Hippocampal formation (tissue), 2 donors: ENCODE measurements at places on chromosomes 5 and 9.

- DNase-seq = no peak
Observed at GRCh38 chr9:89234205-89235067, 55.8 kb upstream of the SHC3 start.

DNA sequence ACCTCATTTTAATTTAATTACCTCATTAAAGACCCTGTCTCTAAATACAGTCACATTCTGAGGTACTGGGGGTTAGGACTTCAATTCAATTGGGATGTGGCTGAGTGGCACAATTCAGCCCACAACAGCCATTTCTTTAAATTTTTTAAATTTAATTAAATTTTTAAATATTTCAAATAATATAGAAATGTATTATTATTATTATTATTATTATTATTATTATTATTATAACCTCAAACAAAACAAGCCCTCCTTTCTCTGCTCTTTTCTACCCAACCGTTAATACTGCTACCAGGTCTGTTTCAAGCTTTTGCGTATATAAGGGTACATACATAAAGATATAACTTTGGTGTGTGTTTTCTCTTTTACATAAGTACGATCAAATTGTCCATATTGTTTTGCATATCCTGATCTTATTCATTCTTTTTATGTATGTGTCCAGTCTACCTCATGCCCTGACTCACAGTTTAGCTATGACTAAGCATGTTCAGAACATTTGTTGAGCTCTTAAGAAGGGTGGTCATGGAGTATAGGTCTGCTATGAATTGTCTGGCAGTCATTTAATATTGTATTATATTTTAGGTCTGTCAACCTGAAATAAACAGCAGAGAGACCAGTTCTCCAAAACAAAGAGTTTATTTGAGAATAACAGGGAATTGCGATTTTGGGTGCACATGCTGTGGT lies 16.1 kb upstream of the RAB14 start:
- no peak for DNase-seq

DNA sequence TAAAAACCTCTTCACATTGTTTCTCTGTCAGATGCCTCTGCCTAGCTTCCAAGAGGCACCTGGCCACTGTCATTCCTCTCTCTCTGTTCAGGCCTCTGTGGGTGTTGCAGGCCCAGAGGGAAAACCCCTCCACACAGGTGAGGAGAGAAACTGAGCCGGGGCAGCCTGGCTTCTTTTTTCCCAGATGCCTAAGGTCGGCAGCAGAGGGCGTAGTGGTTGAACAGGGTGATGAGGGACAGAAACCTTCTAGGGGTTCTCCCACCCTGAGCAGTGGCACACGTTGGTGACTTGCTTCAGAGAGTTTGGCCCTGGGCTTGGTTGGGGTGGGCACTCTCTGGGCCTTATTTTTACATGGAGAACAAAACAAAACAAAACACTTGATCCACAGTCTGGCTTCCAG lies 12.2 kb downstream of the IL9 start:
- no peak for DNase-seq

DNA sequence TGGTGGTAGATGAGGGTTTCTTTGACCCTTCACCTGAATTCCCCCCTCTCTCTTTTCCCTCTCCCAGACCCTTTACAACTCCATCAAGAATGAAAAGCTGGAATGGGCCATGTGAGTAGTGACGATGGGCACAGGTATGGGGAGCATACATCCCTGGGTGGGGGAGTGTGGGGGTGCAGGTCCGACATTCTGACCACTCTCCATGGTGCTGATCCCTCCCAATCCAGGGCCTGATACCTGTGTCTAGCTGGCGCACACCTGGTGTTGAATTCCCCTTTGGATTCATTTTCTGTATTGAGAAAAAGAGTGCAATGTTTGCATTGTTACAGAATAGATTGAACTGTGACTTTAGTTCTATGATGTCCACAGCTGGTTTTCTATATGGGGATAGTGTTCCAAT lies 40.0 kb downstream of the PSD2 start:
- DNase-seq = no peak

- no peak for DNase-seq
Observed at GRCh38 chr9:91483835-91484234, 60.2 kb upstream of the NFIL3 start.

GRCh38 chr5:172413601-172414171 lies 40.6 kb downstream of the SH3PXD2B start:
- no peak for DNase-seq

DNA sequence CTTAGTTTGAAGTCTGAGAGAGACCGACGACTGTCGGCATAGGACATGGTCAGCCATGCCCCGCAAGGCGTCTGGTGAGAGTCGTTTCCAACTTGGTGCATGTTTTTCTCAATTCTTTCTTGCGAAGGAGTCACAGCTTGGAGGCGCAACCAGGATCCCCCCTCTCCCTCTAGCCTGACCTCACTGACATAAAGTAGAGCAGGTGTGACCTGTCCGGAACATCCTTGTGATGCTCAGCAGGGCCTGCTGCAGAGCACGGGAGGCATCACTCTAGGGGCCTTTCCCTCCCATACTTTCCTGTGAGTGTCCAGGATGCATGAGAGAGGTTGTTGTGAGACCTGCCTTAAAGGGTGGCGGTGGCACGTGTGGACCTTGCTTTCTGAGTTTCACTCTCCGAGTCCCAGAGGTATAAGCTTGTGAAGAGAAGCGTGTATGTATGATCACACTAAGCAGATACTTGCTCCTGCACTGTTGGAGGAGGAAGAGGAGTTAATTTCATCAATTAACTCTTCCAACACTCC lies 5.0 kb downstream of the TENT4A start:
- no peak for DNase-seq

DNA sequence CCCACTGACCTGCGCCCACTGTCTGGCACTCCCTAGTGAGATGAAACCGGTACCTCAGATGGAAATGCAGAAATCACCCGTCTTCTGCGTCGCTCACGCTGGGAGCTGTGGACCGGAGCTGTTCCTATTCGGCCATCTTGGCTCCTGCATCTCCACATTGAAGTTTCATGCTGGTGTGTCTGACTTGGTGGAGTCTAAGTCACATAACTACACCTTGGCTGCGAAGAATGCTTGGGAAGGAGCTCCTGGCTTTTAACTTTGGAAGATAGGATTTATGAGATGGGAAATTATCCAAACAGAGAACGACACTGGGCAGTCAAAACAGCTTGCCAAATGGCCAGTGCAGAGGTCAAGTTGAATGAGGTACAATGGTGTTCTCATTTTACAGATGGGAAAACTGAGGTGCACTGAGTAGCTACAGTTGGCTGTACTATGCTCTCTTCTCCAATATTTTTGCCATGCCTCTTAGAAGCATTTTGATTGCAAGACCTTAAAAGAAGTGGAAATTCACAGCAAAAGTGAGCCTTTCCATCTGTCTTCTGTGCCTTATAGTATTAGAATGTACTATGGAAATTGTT lies 36.7 kb downstream of the CCDC192 start:
- no peak for DNase-seq

DNA sequence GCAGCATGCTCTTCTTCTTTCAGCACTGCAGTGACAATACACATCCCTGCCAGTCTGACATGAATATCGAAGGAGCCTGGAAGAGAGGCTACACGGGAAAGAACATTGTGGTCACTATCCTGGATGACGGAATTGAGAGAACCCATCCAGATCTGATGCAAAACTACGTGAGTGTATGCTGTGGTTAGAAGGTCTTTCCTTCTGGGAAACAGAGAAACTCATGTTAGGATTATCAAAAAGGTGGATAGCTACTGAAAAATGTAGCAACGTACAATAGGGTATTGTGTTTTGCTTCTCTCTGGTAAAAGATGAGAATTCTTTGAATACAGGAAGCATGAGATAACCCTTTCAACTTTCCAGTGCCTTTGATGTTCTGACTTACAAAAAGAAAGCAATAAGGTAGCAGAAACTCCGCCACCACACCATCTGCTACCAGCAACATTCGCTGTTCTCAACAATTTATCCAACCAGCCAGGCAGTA lies 133.3 kb downstream of the PCSK5 start:
- DNase-seq = no peak

GRCh38 chr9:90085633-90086032 lies 480.8 kb downstream of the GADD45G start:
- DNase-seq = no peak

DNA sequence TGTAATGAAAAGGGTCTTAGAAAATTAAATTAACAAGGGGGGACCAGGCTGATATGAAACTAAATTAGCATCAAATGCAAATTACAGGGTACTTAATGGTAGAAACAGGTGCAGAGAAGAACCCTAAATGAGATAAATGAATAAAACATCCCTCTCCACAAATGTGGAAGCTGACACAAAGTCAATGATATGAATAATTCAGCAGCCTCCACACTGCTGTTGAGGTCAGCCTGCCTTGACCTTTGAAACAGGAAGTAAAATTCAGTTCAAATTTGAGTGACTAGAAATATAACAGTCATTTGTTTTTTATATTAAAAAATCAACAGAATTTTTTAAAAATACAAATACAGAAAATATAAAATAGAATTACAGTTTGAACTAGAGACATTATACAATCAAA lies 40.0 kb downstream of the EBF1 start:
- no peak for DNase-seq

DNA sequence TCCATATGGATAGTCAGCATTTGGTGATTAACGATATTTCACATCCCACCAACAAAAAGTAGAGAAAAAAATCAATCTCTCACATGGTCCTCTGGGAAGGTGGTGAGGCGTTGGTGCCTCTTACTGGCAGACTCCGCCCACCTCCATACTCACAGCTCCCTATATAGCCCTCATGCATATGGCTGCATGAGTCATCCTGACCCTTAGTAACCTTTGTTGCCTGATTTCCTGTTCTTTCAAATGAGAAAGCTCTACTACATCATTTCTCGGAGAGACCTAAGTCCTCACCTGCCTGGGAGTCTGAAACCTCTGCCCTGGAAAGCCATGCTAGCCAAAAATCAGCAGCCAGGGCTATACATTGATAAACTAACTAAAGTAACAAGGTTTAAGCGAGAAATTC lies 33.3 kb upstream of the ABCA1 start:
- DNase-seq = no peak

DNA sequence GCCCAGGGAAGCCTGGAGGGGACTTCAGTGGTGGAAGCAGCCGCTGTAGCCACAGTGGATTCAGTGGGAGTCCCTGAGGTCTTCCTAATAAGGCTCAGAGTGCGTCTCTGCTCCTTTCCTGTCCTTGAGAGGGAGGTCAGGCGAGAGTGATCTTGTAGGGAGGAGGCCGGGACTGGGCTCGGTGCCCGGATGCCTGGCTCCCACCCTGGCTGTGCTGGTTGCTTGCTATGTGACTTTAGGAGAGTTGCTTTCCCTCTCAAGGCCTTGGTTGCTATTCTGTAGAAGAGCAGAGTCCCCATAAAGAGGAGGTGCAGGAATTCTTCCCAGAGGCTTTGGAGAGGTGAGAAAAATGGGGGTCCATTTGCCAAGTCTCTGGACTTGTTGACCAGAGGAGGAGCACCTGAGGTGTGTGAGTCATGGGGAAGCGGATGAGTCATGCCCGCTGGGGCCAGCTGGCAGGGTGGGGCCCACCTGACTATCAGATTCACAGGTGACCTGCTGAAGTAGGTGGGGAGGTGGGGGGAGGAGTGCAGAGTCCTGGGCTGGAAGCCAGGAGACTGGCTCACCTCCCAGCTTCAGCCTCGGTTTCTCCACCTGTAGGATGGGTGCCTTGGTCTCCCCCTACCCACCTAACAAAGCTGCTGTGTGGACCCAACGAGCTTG lies 13.8 kb downstream of the GSN start:
- DNase-seq = no peak

DNA sequence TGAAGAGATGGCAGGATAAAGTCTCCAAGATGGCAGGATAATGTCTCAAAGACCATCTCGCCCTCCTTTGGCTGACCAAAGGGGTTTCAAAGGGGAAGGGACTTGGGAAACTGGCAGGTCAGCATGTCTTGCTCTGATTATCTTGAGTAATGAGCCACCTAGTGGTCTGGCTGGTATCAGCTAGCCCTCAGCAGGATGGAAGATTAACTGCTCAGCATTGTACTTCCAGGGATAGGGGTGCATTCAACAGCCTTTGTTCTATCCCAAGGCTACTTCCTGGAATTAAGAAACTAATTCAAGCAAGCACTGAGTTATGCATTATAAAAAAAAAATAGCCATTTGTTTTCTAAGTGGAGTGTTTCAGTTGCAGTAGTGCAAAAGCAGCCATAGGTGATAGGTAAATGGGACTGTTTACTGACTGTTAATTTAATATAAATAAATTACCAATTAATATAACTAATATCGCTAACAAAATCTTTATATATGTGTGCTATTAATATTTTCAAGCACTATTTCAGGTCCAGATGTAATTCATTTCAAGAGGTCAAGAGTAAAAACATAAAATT lies 555.5 kb downstream of the CDH9 start:
- DNase-seq = peak; percentile 7

- no peak for DNase-seq
Observed at GRCh38 chr9:135130207-135130976, 42.9 kb downstream of the OLFM1 start.

GRCh38 chr5:94397508-94397907 lies 220.9 kb downstream of the KIAA0825 start:
- no peak for DNase-seq

DNA sequence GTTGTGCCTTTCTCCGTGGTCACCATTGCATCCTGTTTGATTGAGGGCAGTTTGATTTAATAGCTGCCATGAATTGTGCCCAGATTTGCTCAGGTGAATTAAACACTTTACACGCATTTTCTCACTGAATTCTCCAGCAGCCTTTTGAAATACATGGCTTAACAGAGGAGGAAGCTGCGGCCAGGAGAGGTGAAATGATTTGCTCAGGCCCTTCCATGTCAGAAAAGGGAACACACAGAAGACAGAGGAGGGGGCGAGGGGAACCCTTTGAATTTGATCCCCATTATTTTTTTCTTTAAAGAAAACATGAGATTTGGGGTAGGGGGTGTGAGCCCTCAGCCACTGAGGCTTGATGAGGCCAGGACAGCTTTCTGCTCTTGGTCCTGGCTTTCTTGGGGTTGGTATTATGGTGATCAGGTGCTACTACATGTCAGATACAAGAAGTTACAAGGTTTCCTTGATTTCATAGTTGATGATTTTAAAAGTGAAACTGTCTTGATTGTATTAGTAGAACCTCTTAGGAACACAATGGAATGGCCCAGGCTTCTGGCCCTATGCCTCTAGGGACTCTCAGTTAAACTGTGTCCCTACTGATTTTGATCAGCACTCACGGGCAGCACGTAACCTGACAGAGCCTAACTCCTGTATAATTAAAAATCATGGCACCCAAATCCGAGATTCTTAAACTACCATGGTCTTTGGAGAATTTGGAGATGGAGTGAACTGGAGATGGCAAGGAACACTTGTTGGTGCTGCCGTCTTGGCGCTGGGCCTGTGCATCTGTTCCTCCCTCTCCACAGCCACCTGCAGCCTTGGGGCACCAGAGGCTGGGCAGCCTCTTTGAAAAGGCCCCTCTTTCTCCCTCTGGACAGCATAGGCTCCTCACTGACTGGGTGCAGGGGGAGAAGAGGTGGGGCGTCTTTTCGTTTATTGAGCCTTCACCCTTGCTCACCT lies 107.9 kb downstream of the TRIO start:
- DNase-seq = no peak

GRCh38 chr9:36426945-36427344 lies 26.9 kb upstream of the RNF38 start:
- no peak for DNase-seq

DNA sequence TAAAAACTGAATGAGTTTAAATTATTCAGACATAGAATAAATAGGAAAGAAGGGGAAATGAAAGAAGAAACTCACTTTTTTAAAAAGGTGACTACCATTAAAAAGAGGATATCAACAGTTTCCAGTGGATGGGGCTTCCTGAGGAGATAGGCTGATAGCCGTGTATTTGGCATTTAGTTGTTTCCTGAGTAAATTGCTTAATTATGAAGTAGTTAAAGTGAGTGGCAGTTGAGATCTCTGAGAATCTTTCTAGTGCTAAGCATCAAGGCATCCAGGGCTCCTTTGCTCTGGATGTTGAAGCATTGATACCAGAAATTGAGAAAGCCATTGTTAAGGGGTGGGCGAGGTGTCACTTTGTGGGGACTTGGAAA lies 2.7 kb downstream of the TNFAIP8 start:
- no peak for DNase-seq
